ENCODE measurements at places on chromosomes 2 and 18.

DNA sequence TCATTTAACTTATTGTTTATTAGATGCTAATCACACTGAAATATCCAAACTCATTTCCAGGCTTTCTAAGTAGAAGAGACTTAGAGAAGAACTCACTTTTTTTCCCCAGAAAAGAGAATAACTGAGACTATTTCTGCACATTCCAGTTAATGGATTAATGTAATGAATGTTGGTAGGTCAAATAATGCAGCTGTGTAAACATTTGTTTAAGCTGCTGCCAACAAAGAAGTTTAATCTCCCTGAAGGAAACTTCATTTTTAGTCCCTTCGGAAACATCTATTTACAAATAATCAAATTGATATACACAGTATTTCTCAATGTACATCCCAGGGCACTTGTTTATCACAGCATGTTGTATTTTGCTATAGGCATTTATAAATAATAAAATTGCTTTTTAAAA is 126.9 kb downstream of the KCNS3 start:
- DNase-seq = no peak

- peak; percentile 55 for DNase-seq
Measured at GRCh38 chr2:30266051-30266621, 34.8 kb downstream of the LBH start.

DNA sequence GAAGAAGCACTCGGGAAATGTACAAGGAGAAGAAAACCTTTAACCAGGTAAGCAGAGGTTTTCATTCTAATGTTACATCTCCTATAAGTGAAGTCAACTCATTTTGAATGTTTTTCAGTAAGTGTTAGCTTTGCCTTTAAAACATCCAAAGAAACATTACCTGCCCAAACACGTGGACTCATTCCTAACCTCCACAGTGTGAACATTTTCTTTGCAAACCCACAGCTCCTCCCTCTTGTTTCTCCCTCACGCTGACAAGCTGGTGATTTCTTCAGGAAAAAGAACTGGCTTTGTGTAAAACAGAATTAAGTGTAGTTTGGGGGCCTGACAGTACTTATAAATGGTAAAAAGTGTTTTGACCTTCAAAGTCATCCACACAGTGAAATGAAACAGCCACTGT is 72.5 kb downstream of the MTCL1 start:
- no peak for DNase-seq

DNA sequence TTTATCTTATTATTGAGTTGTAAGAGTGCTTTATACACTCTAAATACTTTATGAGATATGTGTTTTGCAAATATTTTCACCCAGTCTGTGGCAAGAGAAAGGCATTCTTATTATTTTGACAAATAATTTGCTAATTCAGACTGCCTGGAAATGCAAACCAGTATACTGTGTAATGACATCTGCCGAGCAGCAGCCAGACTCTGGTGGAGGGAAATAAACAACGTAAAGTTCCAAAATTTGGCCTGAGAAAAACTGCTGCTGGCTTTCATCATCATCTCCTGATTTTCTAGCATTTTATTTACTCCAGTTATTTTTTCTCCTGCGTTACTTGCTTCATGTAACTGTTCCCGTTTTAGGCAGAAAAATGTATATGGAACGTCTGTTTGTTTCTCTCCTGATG is 161.6 kb downstream of the RNF152 start:
- DNase-seq = no peak

DNA sequence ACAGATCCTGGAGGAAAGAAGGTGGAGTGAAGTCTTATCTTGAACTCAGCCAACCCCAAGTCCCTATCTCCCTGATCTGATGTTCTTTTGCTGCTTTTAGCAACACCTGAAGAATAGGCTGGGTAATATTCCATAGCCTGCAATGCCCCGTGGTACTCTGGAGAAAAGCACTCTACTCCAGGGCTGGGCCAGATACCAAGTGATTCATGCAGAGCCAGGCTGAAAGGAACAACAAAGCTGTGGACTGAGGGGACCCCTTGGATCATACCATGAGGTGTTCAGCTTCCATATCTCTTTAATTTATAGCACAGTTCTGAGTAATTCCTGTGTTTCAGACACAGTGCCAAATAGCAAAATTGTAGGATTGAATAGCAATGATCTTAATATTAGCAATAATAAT is 130.6 kb downstream of the NXPH2 start:
- DNase-seq = no peak
